ENCODE measurements at places on chromosomes 5 and 9.

DNA sequence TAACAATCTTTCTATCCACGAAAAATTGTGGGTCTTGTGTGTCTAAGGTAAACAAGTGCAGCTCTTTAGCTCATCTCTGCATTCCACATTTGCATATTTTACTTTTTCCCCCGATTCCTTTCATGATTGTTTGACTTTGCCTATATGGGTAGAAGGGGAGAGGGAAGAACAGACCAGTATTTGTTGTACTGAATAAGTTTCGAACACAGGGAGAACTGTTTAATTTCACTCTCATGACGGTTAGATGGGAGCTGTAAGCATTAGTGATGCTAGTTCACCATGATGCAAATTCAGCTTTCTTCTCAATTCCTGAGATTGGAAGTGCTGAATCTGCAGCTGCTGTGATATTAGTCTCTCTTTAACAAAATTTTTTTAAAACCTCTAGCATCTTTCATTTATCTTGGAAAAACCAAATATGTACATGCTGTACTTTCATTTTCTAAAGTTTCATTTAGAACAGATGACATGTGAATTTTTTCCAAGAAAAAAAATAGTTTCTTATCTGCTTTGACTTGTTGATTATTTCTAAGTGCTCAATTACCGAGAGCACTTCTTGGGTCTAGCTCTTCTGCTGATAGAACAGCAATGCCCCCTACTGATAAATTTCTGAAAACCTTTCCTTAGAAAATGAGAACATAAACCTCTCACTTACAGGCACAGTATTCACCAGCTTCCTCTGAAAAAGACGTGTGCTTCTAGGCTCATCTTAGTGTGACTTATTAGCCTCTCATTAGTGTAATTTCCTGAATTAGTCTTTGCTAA, 149.5 kb downstream of the BAAT start:
- no peak for DNase-seq

DNA sequence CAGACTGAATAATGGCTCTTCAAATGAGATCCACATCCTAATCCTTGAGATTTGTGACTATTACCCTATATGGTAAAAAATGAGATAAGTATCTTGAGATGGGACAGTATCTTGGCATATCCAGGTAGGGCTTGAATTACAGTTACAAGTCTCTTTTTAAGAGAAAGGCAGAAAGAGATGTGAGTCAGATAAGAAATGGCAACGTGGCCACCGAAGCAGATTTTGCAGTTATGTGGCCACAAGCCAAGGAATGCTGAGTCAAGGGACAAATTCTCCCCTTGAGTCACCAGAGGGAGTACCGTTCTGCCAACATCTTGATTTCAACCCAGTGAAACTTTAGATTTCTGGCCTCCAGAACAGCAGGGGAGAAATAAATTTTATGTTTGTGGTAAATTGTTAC, 1983.0 kb upstream of the C9orf72 start:
- DNase-seq = no peak

- no peak for DNase-seq
Measured at GRCh38 chr9:34252016-34252415, 73.2 kb downstream of the UBAP1 start.

GRCh38 chr9:95148208-95148520, 169.3 kb downstream of the FANCC start:
- no peak for DNase-seq

DNA sequence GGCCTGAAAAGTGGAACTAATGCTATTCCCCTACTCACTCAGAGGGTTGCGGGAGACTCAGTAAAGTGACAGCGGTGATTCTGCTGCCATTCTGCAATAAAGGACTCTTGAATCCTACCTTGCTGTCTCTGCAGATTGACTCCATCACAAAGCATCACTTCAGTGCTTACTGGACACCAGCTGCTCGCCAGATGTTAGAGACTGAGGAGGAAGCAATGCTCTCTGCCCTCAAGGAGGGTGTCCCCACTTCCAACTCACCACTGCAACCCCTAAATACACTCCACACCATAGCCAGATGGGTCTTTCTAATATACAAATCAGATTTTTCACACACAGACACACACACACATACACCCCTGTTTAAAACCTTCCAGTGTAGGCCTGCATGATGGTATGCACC, 21.4 kb downstream of the TTLL11 start:
- no peak for DNase-seq

DNA sequence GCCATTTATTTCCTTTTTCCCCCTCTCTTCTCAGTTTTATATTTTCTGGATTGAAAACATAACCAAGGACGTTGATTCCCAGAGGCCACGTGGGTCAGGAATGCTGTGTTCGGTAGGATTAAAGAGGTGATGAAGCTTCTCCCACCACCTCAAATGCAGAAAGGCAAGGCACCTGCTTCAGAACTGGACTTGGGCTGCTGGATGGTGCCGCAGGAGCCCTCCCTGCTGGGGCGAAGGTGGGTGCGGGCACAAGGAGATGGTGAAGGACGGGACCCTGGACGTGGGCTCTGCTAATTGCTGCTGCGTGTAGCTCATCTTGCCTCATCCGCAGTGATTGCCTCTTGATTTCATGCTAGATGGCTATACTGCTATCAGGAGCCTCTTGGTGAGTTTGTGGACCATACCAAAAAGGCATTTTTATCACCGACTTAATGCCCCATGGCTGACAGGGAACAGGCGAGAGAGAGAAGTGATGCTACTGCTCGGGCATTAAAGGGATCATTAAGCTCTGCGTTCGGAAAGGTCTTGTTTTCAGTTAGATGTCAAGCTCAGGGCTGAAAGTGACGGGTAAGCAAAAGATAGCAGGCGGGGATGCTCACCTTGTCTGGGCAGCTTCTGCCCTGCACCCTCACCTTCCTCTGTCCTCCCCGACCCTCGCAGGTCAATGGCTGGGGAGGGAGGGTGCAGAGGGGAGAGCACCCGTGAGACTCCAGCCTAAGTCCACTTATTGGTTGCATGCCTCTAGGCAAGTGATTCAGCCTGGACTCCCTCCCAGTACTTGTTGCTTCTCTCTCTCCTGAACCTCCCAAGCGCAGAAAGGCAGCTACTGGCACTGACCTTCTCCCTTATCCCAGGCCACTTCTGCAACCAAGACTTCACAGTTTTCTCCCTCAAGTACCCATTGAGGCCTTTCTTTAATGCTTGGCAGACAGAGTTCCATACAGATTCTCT, 71.6 kb upstream of the FSTL4 start:
- no peak for DNase-seq

GRCh38 chr5:72605632-72606031, 98.4 kb upstream of the ZNF366 start:
- DNase-seq = no peak

DNA sequence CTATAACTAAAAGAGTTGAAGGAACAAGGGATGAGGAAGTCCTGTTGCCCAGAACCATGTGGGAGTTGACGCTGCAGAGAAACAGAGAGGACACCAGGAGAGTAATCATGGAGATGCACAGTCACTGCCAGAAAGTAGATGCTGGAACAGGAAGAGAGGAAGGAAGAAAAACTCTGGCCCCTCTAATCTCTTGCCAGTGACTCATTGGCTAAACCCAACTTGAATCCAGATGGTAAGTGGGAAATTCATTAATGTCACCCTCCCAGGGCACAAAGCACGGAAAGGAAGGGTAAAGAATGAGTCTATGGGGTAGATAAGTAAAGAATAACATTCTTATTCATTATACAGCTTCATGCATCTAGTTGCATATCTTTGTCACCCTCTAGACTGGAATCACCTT, 631.9 kb downstream of the PRELID2 start:
- no peak for DNase-seq

GRCh38 chr9:36399980-36400331, at the start of gene RNF38:
Gene RNF38 (minus strand): TSS chr9:36400269. CDS start chr9:36400108, 161 bp downstream.
- DNase-seq = no peak

GRCh38 chr5:150014456-150014855, 13.9 kb downstream of the HMGXB3 start:
- no peak for DNase-seq

- no peak for DNase-seq
Measured at GRCh38 chr5:161190086-161190485, 338.1 kb upstream of the ATP10B start.

GRCh38 chr9:72362680-72363139, 2.3 kb downstream of the ZFAND5 start:
- no peak for DNase-seq

DNA sequence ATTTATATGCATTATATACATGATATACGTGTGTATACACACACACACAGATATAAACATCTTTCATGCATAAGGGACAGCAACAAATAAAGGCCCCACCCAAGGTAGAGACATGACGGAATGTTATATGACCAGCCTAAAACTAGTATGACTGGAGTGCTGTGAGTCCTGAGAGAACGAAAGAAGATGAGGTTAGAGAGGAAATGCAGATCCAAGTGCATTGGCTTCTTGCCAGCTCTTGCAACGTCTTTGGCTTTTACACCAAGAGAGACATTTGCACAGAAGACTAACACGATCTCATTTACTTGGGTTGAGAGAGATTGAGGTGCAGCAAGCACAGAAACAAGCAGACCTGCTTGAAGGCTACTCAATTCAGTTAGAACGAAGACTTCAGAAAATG, 23.0 kb downstream of the CDH10 start:
- DNase-seq = no peak

- DNase-seq = peak; percentile 69
Measured at GRCh38 chr9:105138306-105138801, 106.1 kb upstream of the SLC44A1 start.

DNA sequence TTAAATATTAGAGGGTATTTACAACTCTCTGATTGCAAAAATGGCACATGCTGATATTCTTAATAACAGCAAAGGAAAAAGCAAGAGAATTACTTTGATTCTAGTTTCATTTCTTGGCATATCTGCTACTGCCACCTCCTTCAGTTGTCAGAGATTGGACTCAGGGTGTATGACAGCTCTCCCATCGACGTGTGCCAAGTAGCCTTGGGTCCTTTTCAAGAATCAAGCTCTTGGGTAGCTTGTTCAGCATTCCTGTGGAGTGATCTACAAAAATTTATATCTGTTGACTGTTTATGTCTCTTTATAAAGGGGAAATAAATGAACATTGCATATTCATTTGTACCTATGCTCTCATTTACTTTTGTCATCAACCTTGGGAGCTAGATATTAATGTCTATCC, 315.6 kb downstream of the PRR16 start:
- no peak for DNase-seq

- DNase-seq = no peak
Measured at GRCh38 chr9:124427281-124427680, 12.0 kb upstream of the PSMB7 start.

GRCh38 chr5:116702776-116703175, 128.2 kb upstream of the SEMA6A start:
- no peak for DNase-seq

DNA sequence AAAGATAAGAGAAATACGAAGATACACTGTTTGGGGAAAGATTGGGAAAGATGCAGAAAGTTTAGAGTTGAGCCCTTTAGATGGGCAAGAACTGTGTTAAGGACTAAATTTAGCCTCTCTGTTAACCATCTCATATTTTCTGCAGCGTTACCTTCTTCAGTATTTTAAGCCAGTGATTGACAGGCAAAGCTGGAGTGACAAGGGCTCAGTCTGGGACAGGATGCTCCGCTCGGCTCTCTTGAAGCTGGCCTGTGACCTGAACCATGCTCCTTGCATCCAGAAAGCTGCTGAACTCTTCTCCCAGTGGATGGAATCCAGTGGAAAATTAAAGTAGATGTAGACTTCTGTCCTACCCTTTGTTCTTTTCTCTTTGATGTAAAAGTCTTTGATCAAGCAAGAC, 26.4 kb upstream of the LNPEP start:
- no peak for DNase-seq

GRCh38 chr5:73591102-73591695, 25.7 kb downstream of the UTP15 start:
- DNase-seq = no peak

DNA sequence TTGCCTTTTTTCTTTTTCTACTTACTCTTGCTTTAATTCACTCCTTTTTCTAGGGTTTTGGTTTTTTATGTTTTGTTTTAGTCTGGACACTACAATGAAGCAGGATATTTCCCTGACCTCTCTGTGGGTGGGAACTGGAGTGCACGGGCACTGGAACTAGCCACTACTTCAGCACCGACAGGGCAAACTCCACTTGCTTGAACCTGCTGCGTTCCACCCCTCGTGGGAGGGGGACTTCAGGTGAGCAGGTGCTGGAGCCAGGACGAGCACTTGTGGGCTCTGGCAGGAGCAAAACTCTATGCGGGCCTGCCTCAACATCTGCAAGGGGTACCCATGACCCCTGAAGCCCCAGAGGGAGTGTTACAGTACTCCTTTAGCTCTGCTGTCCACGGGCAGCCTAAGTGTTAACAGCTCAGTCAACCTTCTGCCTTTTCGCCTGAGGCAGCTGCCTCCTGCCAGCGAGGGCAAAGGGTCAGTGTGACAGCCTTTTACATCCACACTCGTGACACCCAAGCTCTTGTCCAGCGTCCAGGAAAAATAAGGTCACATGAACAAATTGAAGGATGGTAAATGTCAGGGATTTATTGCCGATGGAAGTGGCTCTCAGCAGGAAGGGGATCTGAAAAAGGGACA, 144.1 kb upstream of the NFIL3 start:
- DNase-seq = no peak

GRCh38 chr9:85067792-85068191, 398.3 kb downstream of the NTRK2 start:
- DNase-seq = no peak

DNA sequence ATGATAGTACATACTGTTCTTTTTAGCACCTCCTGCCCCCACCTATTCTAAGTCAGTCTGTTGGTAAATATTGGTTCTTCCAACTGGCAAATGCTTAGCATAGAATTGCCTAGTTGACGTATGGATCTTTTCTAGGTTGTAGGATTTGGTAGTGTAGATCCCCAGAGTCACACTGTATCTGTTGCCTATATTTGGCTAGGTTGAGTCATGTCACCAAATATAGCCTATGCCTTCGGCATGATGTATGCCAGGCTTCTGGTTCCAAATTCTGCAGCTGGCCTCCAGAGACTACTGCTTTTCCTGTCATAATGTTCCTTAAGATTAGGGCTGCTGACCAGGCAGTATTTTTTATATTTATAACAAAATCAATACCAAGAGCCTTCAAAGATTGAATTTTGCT, 38.2 kb downstream of the CPEB4 start:
- DNase-seq = no peak

DNA sequence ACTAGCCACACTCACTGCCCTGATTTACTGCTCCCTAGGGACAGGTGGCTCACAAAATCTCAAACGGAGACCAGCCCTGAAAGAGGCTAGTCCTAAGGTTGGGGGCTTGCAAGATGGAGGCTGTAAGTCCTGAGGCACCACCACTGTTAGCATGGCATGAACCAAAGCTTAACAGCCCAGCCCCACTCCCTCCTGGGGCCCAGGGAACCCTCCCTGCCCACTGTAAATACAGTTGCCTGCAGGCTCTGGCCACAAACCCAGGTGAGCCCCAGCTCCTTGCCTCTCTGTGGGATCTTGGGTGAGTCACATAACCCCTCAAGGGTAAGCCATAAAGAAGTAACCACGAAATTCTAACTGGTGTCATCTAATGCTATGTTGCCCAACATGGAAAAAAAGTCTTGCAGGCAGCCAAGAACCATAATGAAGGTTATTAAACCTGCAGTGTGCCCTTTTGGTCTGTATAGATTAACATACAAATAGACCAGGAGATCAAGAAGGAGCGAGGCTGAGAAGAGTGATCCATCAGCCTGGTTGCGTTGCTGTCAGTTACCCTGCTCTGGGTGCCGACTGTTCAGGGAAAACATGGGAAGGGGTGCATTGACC, 1.7 kb upstream of the POMT1 start:
- DNase-seq = no peak

Measured in H9 (cell line).